ENCODE measurements at places on chromosomes 2 and 18. TPM values are rescaled to one million over a fixed set of nuclear protein-coding genes. Genes with fewer than 3 reads are reported as not detected.

ADI1 gene
- total RNA-seq: 195 TPM

GRCh38 chr2:138974651-138975050 lies 194.5 kb upstream of the NXPH2 start:
- H3K27me3 ChIP-seq: no peaks in the 10 kb centered on the region
- H3K27ac ChIP-seq: no peak overlapping the region
- DNase-seq: no peak
- H3K36me3 ChIP-seq: no peaks in the 10 kb centered on the region

GREB1L gene
- total RNA-seq: 12.3 TPM

SANBR gene
- 6.8 TPM for total RNA-seq

GRCh38 chr2:240163844-240164574 lies 23.6 kb upstream of the OTOS start:
- no peak overlapping the region for H3K27ac ChIP-seq
- no peak overlapping the region for H3K4me3 ChIP-seq
- no peaks in the 10 kb centered on the region for H3K4me1 ChIP-seq
- H3K36me3 ChIP-seq: no peaks in the 10 kb centered on the region
- no peak for DNase-seq

DNA sequence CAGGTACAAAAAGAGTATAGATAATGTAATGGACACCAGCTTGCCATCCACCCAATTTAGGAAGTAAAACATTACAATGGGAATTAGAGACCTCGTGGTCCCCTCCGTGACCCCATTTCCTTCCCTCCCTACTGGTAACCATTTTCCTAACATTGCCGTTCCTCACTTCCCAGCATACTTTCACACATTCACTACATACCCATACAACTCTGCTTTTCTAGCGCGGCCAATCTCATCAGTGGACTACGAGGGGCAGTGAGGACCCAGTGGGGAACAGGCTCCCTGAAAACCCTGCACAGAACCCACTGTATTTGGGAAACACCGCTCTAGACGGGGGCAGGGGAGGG lies 1.1 kb downstream of the ENOSF1 start:
- H3K27me3 ChIP-seq: no peaks in the 10 kb centered on the region
- H3K36me3 ChIP-seq: no peaks in the 10 kb centered on the region
- H3K4me3 ChIP-seq: peak overlapping the region; percentile 75
- no peak for DNase-seq
- peaks cover 34% of the 10 kb centered on the region for H3K4me1 ChIP-seq

PPP1R1C gene
- 33.1 TPM for total RNA-seq

GRCh38 chr18:9140984-9141383 lies 4.4 kb downstream of the ANKRD12 start:
- peaks cover 85% of the 10 kb centered on the region for H3K4me1 ChIP-seq
- H3K36me3 ChIP-seq: no peaks in the 10 kb centered on the region
- no peaks in the 10 kb centered on the region for H3K27me3 ChIP-seq
- no peak overlapping the region for H3K27ac ChIP-seq
- no peak for DNase-seq

DNA sequence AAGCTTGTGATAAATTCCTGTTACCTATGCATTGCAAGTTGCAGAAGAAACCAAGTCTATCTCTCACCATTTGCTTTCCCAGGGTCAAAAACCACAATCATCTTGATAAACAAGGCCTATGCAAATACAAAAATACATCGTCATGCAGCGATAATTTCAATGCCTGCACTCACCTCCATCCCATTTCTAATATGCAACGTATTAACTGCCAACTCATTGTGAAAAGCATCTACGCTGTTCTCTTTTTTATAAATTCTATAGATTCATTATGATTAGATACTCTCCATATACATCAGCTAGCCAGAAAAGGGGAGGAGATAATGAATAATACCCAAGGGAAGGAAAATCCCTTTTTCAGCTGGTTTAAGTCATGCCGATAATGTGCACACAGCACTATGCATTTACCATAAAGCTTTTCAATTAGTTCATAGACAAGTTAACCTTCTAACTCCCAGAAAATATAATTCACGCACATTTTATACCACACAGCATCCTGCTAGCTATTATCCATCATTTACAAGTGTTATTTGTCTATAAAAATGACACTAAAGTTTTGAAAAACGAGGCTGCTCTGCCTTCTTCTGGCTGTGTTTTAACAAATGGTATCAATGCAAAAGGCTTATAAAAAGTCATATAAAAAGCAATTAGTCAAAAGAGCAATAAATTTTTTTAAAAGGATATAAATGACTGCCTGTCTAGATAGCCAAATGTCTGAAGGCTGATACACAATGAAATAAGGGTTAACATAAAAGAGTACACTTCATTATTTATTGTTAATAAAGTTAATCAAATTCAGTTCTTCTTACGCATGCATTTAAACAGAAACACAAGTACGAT lies 77.6 kb downstream of the AFF3 start:
- no peak for DNase-seq
- no peak overlapping the region for H3K4me3 ChIP-seq
- H3K27ac ChIP-seq: no peak overlapping the region
- no peaks in the 10 kb centered on the region for H3K36me3 ChIP-seq
- H3K4me1 ChIP-seq: peaks cover 29% of the 10 kb centered on the region

DNA sequence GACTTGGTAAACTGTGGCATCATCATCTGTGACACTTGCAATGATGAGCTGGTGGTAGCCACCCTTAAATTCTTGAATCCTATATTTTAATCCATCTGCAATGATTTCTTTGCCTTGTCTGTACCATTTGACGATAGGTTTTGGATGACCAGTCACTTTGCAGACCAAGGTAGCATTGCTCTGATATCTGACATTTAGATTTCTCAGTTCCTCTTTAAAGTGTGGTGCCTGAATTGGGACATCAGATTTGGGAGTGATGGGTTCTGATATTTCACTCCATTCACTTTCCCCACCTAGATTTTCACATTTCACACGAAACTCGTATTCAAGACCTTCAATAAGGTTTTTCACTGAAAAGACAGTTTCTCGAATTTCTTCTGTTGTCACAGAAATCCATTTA lies 55.8 kb downstream of the PLEKHA3 start:
- H3K27me3 ChIP-seq: no peaks in the 10 kb centered on the region
- no peak for DNase-seq
- no peak overlapping the region for H3K4me3 ChIP-seq
- peaks cover 5% of the 10 kb centered on the region for H3K4me1 ChIP-seq
- no peak overlapping the region for H3K27ac ChIP-seq

IFIH1 gene
- 6.0 TPM for total RNA-seq

GRCh38 chr18:57833441-57834101 lies 30.5 kb upstream of the ATP8B1 start:
- H3K4me1 ChIP-seq: no peaks in the 10 kb centered on the region
- no peaks in the 10 kb centered on the region for H3K27me3 ChIP-seq
- no peaks in the 10 kb centered on the region for H3K36me3 ChIP-seq
- no peak overlapping the region for H3K27ac ChIP-seq

- no peaks in the 10 kb centered on the region for H3K36me3 ChIP-seq
- no peak overlapping the region for H3K27ac ChIP-seq
- peaks cover 5% of the 10 kb centered on the region for H3K4me1 ChIP-seq
- no peaks in the 10 kb centered on the region for H3K27me3 ChIP-seq
These were observed 393.5 kb downstream of the ERBB4 start for GRCh38 chr2:212145121-212145520.

DNA sequence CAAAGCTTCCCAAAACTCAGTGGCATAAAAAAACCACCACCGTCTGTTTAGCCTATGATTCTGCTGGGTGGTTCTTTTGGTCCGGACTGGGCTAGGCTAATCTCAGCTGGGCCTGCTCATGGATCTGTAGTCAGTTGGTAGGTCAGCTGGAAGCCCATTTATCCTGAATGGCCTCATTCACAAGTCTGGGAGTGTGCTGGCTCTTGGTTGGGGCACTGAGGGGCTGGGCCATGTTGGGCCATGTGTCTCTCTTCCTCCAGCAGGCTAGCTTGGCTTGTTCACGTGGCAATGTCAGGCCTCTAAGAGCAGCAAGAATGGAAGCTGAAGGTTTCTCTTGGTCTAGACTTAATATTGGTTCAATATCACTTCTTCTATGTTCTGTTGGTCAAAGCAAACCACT lies 95.7 kb upstream of the HS6ST1 start:
- no peak overlapping the region for H3K4me3 ChIP-seq
- no peaks in the 10 kb centered on the region for H3K27me3 ChIP-seq
- no peak overlapping the region for H3K27ac ChIP-seq
- no peaks in the 10 kb centered on the region for H3K36me3 ChIP-seq
- DNase-seq: no peak

GRCh38 chr2:163637871-163638270 lies 97.9 kb downstream of the FIGN start:
- H3K4me3 ChIP-seq: no peak overlapping the region
- peak overlapping the region; percentile 11 for H3K27ac ChIP-seq
- H3K36me3 ChIP-seq: no peaks in the 10 kb centered on the region

- H3K27me3 ChIP-seq: no peaks in the 10 kb centered on the region
- no peaks in the 10 kb centered on the region for H3K36me3 ChIP-seq
- H3K4me3 ChIP-seq: no peak overlapping the region
- DNase-seq: no peak
These were observed 1045.0 kb upstream of the DDX18 start for GRCh38 chr2:116769514-116769913.

DNA sequence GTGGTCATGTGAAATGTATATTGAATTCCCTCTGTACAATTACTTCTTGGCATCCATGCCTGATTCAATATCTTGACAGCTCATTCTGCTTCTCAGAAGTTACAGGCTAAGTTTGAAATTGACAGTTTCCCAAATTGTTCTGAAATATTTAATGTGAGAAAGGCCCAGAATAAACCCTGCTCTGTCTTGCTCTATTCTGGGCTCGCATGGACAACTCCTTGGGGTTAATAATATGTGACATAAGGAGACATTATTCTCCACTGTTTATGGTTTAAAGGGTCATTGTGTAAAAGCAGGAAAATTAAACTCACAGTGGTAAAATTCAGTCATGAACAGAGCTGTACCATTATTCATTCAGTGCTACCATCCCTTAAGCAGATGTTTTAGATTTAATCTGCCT lies 160.7 kb upstream of the CNTNAP5 start:
- H3K27ac ChIP-seq: no peak overlapping the region
- no peaks in the 10 kb centered on the region for H3K27me3 ChIP-seq
- no peak for DNase-seq
- no peaks in the 10 kb centered on the region for H3K4me1 ChIP-seq
- no peaks in the 10 kb centered on the region for H3K36me3 ChIP-seq

DNA sequence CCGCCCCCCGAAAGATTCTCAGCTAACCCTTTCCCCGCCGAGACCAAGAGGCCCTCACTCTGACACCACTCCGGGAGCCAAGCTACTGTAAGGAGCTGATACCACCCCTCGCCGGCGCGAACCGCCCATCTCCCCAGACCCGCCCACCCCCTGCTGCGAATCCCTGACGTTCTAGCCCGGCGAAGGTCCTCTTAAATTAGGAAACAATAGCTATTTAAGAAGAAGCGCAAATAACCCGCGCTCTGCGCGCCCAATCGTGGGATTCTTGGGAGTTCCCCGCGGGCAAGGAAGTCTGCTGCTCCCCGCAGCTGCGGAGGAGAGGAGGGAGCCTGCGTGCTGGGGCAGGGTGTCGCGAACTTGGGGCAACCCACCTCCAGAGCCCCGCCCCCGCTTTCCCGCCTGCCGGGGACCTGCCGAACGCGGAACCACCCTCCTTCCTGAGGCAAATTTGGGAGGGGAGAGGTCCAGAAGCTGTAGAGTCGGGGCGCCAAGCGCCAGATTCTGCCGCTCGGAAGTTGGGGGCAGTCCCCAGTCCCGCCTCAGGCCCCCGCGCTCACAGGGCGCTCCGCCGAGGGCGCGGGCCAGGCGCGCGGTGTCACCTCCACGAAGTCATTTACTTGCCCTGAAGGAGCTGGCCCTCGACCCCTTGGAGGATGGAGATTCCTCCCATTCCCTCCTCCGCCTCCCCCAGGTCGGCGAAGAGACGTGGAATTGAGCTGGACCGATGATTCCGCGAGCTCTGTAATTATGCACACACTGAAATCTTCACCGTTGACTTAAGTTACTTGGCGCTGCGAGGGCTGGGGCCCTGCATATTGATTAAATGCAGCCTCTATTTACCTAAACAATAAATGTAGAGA lies 8.4 kb upstream of the SP9 start:
- H3K27ac ChIP-seq: no peak overlapping the region
- H3K36me3 ChIP-seq: no peaks in the 10 kb centered on the region
- peak overlapping the region; percentile 57 for H3K4me3 ChIP-seq
- peaks cover 33% of the 10 kb centered on the region for H3K4me1 ChIP-seq
- DNase-seq: no peak
- peaks cover 100% of the 10 kb centered on the region for H3K27me3 ChIP-seq

GALNT3 gene
- 0.08 TPM for total RNA-seq

DNA sequence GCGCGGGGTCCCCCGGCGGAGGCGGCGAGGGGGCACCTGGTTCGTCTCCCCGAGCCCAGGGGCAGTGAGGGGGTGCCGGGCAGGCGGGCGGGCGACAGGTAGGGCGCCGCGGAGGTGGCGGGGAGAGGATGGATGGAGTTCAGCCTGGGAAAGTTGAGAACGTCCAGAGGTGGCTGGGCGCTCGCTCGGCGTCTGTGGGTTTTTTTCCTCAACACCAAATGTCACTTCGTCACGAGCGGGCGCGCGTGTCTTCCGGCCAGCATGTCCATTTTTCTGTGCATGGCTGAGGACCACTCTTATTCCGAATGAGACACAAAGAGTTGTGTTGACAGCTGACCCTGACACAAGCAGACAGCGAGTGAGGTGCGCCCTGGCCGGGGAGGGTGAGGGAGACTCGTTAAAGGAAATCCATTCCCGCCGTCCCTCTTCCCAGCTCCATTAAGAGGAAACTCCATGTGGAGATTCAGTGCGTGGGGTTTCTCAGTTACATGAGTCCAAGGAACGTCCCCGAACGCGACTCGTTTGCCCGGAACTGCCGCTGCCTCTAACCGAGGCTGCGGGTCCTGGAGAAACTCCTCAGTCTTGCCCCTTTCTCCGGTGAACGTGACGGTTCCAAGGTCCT lies 859 bp downstream of the GREB1L start:
- H3K4me3 ChIP-seq: peak overlapping the region; percentile 78
- H3K36me3 ChIP-seq: no peaks in the 10 kb centered on the region
- H3K27ac ChIP-seq: peak overlapping the region; percentile 81
- H3K27me3 ChIP-seq: peaks cover 43% of the 10 kb centered on the region
- DNase-seq: no peak

DNA sequence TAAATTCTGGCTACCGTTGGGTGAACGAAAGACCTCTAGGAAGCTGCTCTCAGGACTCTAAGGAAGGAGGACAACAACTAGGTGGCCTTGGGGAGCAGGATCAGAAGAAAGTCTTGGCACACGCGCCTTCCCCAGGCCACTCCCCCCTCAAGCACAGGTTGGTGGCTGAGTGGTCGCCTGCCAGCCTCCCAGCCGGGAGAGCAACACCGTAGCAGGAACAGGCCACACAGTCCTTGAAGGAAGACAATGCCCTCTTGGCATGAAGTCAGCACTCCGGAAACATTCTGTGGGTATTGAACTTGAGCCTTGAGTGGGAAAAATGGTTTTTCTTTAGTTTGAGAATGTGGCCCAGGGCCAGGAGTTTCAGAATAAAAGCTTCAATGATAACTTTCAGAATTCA lies 87.4 kb upstream of the AGAP1 start:
- H3K27ac ChIP-seq: no peak overlapping the region
- DNase-seq: no peak
- H3K27me3 ChIP-seq: no peaks in the 10 kb centered on the region
- no peaks in the 10 kb centered on the region for H3K4me1 ChIP-seq
- no peak overlapping the region for H3K4me3 ChIP-seq
- H3K36me3 ChIP-seq: no peaks in the 10 kb centered on the region

GRCh38 chr18:907115-907884 lies 2.6 kb downstream of the ADCYAP1 start:
- H3K4me3 ChIP-seq: peak overlapping the region; percentile 66
- no peaks in the 10 kb centered on the region for H3K36me3 ChIP-seq
- H3K4me1 ChIP-seq: peaks cover 53% of the 10 kb centered on the region
- H3K27ac ChIP-seq: no peak overlapping the region
